ENCODE measurements at places on chromosomes 12 and 14.
A peak's percentile ranks its signal among the peaks of the same experiment; 100 is the strongest.

GRCh38 chr12:91319071-91319760 lies 136.6 kb upstream of the DCN start:
- DNase-seq = no peak

- no peak for DNase-seq
Measured at GRCh38 chr12:12357719-12358461, 1.0 kb downstream of the BORCS5 start.

GRCh38 chr12:109981311-109981710 lies 14.9 kb downstream of the GIT2 start:
- DNase-seq = no peak

DNA sequence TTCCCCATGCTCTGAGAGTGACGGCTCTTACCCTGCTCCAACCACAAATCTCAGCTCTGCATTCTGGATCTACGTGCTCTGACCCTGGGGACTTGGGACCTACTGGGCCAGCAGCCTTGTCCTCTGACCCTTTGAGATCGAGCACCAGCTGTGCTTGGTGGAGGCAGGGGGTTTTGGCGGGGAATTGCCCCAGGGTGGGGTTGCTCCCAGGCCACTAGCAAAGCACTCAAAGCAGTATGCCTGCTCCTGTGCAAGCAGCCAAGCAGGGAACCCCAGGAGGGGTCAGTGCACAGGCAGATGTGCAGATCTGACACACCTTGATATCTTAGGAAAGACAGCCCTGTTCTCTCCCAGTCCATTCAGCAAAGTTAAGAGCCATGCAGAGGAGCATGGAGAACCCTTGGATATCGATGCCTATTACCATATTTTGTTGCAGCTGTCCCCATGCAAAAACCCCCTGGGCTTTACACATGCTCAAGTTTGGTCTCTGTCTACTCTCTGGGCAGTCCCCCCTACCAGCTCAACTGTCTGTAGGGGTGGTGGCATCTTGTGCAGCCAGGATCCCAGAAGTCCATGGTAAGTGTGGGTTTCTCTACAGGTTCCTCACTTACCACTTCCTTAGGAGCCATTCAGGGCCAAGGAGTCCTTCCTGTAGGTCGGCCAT lies 319.0 kb downstream of the TMTC2 start:
- no peak for DNase-seq

GRCh38 chr12:29572464-29572863 lies 75.0 kb upstream of the OVCH1 start:
- DNase-seq = no peak

DNA sequence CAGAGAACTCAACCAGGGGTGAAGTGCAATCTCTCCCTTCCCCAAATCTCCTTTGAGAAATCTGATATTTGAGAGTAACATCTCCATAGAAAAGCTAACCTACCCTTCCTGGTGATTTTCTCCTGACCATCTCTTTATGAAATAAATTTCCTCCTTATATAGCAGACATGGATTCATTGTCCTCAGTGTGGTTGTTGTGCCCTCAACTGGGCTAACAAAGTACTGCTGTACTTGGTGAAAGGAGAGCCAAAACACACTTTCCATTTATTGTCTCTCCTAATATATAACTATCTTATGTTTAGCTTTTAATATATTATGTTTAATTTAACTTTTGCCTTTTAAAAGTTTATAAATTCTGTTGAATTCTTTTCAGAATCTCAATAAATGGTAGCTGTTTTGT lies 65.1 kb upstream of the SLCO1B1 start:
- no peak for DNase-seq

DNA sequence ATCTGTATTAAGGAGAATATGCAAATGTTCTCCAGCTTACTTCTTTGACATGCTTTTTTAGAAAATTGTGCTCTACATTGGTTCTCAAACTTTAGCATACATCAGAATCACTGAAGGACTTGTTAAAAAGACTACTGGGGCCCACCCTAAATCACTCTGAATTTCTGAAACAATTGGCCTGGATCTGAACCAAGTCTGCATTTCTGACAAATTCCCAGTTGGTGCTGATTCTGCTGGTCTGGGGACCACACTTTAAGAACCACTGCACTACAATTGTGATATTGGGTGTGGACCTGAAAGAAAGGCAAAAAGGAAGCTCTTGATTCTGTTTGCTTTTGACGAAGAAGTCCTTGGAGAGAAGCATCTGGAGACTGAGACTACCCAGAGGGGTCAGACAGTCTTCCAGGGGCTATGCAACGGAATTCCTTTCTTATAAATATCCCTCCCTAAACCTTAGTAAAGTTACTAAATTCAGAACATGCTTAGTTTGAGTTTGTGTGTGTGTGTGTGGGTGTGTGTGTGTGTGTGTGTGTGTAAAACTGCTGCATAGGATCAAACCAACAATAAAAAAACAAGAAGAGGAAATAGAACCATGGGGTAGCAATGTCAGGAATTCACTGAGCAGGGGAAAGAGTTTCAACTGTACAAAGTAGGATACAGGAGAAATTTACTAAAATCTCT lies 36.8 kb downstream of the EAPP start:
- no peak for DNase-seq

DNA sequence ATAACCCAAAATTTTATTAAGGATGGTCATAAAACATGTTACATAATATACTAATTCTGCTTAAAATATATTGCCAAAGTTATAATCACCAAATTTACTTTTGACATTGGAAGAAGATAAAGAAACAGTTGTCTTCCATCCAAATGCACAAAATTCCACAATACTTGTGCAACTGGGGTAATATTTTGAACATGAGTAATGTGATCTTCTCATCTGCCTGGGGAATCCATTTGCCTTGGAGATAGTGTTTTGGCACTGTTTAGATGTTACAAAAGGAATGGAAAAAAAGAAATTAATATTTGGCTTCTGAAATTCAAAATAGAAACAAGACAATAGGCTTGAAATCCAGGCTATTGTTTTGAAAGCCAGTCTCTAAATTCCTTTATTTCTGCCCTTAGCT lies 9.1 kb downstream of the GPR19 start:
- no peak for DNase-seq

- no peak for DNase-seq
Measured at GRCh38 chr12:4829793-4830162, 79.9 kb upstream of the KCNA1 start.

DNA sequence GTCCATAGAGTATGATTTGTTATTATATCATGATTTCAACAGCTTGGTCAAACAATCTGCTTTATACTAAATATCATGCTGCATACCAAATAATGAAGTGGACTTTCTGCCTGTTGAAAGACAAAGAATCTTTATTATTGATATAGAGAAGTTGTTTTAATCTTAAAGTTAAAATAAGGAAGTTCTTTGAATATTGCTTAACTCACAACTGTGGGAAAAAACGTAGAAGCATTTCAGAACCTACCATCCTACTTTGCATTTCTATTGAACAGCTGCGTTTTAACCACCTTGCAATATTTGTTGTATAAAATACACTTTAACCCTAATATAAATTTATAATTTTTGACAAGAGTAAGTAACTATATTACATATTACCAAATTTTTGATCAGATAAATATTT lies 22.9 kb upstream of the ARL1 start:
- no peak for DNase-seq

DNA sequence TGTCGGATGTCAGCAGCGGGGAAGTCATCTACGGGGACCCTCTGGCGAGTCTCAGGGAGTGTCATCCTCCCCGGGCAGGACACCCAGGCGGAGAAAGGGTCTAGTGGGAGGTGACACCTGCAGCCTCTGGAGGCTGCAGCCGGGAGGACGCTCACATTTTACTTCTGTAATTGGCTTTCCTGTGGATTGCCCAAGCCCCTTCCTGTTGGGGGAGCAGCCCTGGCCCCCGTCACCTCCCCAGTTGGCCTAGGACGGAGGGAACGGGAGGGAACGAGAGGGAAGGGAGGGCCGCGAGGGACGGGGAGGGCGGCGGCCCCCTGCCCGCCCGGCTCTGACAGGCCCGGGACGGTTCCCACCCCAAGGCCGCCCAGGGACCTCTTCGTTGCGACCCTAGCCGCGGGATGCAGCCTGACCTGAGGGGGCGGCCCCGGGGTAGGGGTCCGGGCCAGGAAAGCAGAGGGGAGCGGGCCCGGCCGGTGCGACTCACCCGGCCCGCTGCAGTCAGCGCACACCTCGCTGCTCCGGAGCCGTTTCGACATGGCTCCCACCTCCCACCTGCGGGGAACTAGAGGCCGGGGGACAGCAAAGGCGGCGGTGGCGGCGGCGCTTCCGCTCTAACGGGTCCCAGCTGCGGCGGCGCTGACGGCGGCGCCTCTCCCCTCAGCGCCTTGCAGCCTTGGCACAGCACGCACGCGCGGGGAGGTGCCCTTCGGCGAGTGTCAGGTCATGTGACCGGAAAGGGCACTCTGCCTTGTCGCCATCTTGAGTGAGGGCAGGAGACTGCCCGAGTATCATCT lies at the start of gene GIT2:
Gene GIT2, minus strand, starts transcription at position 683 of the 797 bp plus-strand sequence. Its CDS starts 144 bp downstream, at position 539.
- peak; percentile 96 for DNase-seq

DNA sequence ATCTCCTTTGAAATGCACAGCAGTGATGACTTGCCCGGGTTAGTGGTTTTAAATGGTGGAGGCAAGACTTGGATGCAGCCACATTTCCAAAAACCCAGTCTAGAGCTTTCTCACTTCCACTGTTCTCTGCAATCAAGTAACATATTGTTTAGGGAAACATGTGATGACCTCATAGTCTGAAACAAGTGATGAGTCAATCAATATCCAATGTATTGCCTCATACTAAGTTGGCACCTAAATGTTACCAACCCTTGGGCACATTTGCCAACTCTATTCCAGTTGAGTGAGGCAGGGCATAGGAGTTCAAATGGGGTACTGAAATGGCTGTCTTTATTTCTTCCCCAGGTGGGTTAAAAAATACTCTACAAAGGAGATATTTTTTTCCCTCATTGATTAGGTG lies 1105.4 kb downstream of the VRK1 start:
- DNase-seq = no peak

- no peak for DNase-seq
Measured at GRCh38 chr14:22794551-22794951, 20.7 kb downstream of the SLC7A7 start.

- DNase-seq = no peak
Measured at GRCh38 chr14:33026850-33027430, 88.3 kb downstream of the NPAS3 start.

GRCh38 chr14:51612449-51612848 lies 39.3 kb upstream of the FRMD6 start:
- DNase-seq = no peak

DNA sequence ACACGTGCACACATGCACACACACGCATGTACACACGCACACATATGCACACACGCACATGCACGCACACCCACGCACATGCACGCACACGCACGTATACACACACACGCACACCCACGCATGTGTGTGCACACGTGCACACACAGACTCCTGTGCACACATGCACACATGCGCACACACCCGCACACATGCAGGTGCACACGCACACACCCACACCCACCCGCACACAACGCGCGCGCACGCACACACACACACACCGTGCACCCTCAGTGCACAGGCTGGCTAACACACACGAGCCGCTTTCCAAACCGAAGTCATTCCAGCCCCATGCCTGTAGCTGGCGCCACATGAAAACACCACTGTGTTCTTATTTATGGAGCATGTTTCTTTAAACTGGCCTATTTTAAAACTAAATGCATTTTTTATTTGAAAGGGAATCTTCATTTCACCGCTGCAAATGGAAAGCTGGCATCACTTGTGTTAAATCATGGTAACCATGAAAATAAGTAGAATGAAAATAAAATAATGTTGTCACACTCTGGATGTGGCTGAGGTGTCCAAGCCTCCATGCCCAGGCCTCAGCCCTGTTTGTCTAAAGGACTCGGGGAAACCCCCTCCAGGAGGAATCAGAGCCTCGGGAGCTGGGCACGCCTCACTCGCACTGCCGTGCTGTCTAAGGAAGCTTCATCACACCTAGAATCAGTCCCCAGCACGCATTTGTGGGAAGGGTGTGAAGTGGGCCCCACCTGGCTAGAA lies 45.1 kb downstream of the GALNT9 start:
- DNase-seq = no peak

- DNase-seq = no peak
Measured at GRCh38 chr14:33039311-33039710, 100.6 kb downstream of the NPAS3 start.

DNA sequence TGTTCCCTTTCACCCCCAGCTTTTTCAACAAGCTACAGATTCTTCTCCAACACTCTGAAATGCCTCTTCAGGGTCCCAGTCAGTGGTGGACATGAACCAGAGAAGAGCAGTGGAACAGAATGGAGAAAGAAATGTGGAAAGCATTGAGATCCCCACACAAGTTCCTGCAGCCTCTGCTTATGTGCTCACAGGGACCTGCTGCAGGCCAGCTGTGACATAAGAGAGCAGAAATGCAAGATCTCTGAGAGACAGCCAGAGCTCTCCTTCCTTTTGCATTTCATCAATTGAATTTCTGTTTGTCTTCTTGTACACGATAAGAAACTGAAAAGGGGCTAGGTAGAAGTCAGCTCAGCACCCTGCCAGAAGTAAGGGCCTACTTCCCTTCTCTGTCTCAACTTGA lies 6.2 kb downstream of the MDM1 start:
- no peak for DNase-seq

GRCh38 chr12:64890873-64891468 lies 66.5 kb downstream of the TBC1D30 start:
- DNase-seq = no peak

GRCh38 chr12:124148481-124149273 lies 146.2 kb upstream of the RFLNA start:
- no peak for DNase-seq

DNA sequence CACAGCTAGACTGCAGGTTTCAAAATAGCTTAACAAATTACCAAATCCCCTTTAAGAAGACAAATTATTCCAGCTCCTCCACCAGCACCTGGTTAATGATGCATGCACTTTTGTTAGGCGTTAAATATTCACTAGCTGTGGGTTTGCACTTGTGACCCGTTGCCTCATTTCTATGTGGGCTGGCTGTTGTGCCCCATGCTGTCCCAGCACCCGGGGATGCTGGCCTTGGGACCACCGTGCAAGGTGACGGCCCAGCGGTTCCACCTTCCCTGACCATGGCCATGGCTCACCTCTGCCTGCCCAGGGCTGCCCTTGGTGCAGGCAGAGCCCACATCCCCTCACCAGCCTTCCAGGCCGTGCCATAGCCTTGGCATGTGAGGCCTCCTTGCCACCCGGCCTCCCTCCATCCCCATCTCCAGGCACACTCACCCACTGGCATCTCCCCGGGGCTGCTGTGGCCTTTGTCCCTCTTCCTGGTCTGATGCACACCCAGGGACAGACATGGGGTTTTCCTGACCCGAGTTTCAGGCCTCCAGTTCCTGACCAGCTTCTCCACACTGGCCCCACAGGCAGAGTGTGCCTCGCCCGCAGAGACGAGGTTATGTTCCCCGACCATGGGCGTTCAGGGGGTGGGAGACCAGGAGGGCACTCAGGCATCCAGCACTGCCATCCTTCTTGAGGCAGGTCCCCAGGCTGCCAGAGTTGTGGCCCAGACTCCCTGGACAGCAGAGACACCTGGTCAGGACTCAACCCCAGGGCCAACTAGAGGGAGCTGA lies 20.3 kb upstream of the C14orf180 start:
- DNase-seq = no peak

- DNase-seq = no peak
Measured at GRCh38 chr14:104419865-104420505, 159.6 kb upstream of the C14orf180 start.

DNA sequence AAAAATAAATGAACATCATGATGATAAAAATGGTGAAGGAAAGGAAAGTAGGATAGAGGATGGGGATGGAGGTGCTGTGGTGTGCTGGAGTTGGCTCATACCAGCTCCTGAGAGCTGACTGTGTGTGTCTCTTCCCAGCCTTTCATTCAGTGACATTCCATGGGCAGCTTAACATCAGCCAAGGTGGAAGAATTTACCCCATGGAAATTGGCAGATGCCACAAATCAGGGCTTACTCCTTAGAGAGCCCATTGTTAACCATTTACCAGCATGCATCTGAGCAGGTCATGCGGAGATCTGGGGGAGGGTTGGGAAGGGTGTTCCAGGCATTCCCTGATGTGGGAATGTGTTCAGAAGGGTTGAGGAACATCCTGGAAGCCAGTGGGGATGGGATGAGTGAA lies 164.7 kb upstream of the MYL2 start:
- no peak for DNase-seq

All from osteocyte (in vitro differentiated cells).